Endothelial cell of umbilical vein (primary cell): ENCODE measurements at places on chromosomes 5 and 9.

DNA sequence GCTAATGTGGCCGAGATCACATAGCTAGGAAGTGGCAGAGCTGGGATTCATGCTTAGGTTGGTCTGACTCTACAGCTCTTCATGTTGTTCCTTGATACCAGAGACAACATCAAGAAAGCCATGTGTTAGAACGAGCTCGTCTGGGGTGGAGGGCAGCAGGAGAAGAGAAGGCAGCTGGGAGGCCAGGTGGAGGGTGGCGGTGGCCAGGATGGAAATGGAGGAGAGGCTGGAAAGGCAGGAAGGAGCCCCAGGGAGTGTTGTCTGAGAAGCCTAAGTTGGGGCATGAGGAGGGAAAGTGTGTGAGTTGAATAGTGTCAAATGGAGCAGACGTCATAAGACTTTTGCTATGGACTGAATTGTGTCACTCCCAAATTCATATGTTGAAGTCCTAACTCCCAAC is 315.3 kb downstream of the GADD45G start:
- H3K36me3 ChIP-seq, result no peaks in the 10 kb centered on the region
- H3K27me3 ChIP-seq, result no peaks in the 10 kb centered on the region
- H3K4me1 ChIP-seq, result no peaks in the 10 kb centered on the region
- H3K4me3 ChIP-seq, result no peak overlapping the region
- DNase-seq, result no peak

DNA sequence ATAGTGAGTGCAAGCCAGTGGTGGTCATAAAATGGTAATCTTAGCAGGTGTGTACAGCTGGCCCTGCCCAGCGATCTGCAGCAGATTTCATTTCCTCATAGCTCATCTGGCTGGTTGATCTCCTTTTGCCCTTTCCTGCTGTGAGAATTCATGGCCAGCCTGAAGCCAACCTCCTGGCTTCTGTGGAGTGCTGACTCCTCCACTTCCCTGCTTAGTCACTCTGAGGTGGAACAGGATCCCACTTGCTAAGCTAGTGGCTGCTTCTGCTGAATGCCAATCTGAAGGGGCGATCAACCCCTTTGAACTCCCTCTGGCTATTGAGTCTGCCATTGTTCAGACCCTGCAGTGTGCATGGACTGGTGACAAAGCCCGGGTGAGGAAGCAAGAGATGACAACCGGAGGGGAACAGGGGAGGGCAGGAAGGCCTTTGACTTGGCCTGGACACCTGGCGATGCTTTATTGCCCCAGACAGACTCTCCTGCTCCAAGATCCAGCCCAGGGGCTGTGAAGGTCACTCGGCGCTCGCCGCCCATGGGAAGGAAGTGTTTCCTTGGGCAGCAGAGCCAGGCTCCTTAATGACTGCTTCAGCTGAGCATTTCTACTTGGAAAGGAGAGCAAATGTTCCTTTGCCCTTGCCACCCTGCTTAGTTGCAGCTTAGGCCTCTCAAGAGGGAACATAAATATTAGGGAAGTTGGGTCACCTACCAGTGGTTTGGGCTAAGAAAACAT is 341.1 kb downstream of the ZSWIM6 start:
- no peak overlapping the region for H3K4me3 ChIP-seq
- H3K27me3 ChIP-seq, result no peaks in the 10 kb centered on the region
- peak; percentile 28 for DNase-seq
- H3K36me3 ChIP-seq, result no peaks in the 10 kb centered on the region
- no peaks in the 10 kb centered on the region for H3K4me1 ChIP-seq

DNA sequence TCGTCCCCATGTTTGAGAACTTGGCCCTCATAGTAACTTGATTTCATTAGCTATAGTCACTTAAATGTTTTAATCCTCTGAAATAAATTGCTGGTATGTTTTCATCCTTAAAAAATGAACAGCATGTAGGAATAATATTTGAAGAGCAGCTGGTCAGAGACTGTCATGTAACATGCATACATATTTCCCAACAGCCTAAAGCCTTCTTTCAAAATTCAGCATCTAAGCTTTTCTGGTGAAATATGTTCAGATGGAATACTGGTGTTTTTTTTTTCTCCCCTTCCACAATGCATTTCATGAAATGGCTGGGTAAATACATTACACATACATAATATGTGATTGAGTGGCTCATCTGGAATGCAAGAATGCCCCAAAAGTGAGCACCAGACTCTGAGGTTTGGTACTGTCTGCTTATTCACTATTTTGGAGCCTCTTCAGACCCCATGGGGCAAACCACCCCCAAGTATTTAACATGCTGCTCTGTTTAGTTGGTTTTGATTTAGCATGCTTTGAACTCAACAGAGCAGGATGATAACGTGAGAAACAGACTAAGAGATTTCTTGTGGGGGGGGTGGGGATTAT is 94.0 kb downstream of the SMARCA2 start:
- H3K27me3 ChIP-seq, result no peaks in the 10 kb centered on the region
- DNase-seq, result no peak
- no peak overlapping the region for H3K4me3 ChIP-seq
- no peak overlapping the region for H3K27ac ChIP-seq
- peaks cover 4% of the 10 kb centered on the region for H3K36me3 ChIP-seq

GRCh38 chr5:135477613-135478066 is 25.5 kb upstream of the TIFAB start:
- no peak overlapping the region for H3K27ac ChIP-seq
- H3K4me3 ChIP-seq, result no peak overlapping the region
- peaks cover 29% of the 10 kb centered on the region for H3K27me3 ChIP-seq
- H3K36me3 ChIP-seq, result no peaks in the 10 kb centered on the region

DNA sequence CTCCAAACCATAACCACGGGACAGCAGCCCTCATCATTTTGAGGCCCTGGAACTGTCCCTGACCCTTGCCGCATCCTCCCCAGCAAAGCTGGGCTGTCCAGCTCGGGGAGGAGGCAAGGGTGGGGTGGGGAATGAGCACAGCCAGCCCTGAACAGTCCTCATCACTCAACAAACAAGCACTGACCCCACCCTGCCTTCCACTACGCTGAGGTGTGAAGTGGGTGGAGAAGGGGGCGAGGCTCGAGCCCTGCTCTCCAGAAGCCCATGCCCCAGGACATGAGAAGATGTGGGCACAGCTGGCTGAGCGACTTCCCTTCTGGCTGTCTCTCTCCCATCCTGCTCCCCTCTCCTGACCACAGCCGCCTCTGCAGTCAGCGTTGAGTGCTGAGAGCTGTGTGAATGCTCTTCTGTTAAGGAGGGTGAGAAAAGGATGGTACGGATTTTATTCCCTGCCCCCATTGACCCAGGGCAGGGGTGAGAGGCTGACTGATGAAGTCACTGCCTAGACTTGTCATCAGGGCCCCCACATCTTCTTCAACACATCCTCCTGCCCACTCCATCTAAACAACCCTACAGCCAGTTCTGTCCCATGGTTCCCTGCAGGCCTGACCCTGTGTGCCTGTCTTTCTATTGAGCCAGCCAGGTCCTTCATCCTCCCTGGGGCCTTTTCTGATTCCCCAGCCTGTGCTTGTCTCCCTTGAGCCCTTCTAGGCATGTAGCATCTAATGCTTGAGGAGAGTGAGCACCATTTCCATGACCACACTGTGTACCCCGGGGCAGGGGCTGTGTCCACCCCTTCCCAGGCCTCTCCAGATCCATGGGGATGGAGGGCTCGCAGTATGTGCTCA is 276.0 kb downstream of the FSTL4 start:
- H3K27me3 ChIP-seq, result peaks cover 2% of the 10 kb centered on the region
- H3K36me3 ChIP-seq, result no peaks in the 10 kb centered on the region

- DNase-seq, result no peak
- peaks cover 13% of the 10 kb centered on the region for H3K4me1 ChIP-seq
- peaks cover 4% of the 10 kb centered on the region for H3K36me3 ChIP-seq
- H3K4me3 ChIP-seq, result no peak overlapping the region
- no peaks in the 10 kb centered on the region for H3K27me3 ChIP-seq
- no peak overlapping the region for H3K27ac ChIP-seq
These were observed 63.6 kb downstream of the SUSD1 start for GRCh38 chr9:112111461-112111860.
